Stimulated activated CD4-positive, alpha-beta T cell treated with anti-CD3 and anti-CD28 coated beads, TNF-alpha, amount 100 ng/mL, for 1 hour (primary cell): ENCODE measurements at places on chromosomes 1 and 21.

- DNase-seq: no peak
Observed at GRCh38 chr21:18023157-18023556, 204.0 kb upstream of the C21orf91 start.

GRCh38 chr1:159799446-159799985 is 2.6 kb upstream of the FCRL6 start:
- DNase-seq: no peak

- no peak for DNase-seq
Observed at GRCh38 chr1:208158640-208159554, 85.3 kb downstream of the PLXNA2 start.

GRCh38 chr1:81225789-81226602 is 574.7 kb upstream of the ADGRL2 start:
- DNase-seq: no peak

GRCh38 chr1:11944358-11944931 is 9.9 kb downstream of the PLOD1 start:
- no peak for DNase-seq

GRCh38 chr1:26546375-26546774 is 16.8 kb downstream of the RPS6KA1 start:
- no peak for DNase-seq

GRCh38 chr1:72845981-72846380 is 563.6 kb upstream of the NEGR1 start:
- DNase-seq: no peak

GRCh38 chr1:234214911-234215892 is 158.1 kb upstream of the COA6 start:
- no peak for DNase-seq

- no peak for DNase-seq
Observed at GRCh38 chr1:44621841-44622286, 52.4 kb downstream of the TMEM53 start.

DNA sequence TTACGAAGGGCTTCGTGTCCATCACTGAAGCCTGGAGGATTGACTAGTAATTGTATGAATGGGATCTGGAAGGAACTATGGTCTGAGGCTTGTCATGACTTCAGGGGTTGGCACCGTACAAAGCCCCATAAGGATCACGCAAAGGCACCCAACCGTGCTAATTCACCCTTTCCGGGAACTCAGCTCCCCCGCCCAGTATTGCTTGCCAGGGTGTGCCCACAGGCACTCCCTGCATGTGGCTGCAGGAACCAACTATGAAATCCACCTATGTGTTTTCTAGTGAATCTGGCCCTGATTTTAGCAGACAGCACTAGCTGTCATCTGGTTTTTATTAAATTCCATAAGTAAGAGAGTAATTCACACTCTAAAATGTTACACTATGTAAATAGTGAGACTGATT is 139.2 kb downstream of the TM2D1 start:
- no peak for DNase-seq

DNA sequence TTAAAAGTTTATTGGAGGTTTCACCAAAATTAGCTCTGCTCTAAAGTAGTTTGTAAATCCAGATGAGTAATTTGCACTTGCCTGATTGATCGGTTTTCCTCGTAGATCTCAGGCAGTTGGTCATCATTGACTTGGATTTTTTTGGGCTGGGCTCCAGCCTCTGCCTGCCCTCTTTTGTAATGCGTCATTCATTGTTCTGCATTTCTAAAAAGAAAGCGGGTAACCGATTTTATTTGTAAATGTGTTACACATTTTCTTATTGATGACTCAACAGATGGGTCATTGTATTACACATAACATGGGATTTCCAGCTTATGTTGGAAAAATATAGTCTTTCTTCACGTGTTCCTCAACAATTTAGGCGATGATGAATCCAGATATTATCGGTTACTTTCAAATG is 5.5 kb downstream of the ETS2 start:
- no peak for DNase-seq

DNA sequence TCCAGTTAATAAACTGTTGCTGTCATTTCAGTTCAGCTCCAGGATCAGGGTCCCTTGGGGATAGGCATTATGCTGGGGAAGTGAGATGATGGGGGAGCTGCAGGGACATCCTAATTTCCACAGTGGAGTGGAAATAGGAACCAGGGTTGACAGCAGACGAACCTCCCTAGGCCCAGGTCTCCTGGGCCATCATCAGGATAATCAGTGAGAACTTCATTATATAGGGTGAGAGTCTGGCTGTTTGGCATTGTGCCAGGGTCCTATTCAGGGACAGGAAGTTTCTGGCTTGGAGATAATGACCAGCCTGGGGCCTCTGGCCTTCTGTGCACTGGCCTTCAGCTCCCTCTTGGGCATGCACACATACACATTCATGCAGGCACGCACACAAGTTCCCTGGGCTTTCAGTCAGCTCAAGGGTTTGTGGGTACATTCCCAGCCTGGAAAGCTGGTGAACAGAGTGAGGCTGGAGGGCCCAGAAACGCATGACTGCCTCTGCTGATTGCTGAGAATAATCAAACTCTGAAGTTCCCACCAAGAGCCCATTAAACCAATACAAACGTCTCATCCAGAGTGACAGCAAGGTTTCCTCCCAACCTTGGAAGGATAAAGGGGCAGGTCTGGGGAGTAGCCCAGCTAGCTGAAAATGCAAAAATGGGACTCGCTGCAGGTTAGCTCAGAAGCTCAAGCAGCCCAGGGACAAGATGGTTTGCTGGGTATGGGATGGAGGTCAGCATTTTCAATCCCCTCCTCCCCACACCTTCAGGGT is 13.9 kb upstream of the LRIG2 start:
- DNase-seq: no peak
